ENCODE measurements at places on chromosomes 2 and 18.

- no peak for DNase-seq
These were observed 30.1 kb downstream of the SLC8A1 start for GRCh38 chr2:40421631-40422297.

DNA sequence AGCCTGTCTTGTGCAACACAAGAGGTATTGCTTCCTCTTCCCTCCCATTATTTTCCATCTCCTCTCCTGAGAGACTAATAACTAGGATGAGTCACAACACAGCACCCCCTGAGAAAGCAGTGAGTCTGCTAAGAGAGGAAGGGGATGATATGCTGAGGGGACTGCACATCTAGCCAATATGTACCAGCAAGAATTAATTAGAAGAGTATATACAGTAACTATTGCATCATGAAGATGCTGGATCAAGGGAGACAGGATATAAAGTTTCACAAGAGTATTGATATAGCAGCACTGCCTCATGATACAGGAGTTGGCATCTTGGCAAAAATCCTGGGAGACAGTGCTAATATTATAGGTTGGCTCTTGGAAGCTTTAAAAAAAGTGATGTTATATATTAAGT, 289.9 kb upstream of the RBMS1 start:
- DNase-seq, result no peak

DNA sequence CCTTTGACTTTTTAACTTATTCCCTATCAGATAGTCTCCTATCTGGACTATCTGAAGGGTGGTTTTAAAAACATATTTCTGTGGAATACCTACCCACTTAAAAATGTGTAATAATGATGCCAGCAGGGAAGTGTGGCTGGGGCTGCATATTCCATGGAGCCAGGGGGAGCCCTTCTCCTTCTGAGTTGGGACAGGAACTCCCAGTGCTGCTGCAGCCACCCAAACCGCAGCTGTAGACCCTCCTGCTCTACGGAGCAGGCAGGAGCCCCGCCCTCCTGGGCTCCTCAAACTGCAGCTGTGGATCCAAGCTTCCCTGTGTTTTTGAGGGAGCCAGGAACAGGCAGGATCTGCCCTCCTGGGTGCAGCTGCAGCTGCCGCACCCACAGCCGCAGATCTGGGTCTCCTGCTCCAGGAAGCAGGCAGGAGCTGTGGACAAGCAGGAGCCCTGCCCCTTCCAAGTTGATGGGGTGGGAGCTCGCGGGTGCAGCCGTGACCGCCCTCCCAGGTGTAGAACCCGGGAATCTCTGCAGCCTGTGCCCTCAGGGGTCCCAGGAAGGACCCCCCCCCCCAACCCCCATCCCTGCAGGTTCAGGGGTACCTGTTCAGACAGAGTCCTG, 57.8 kb downstream of the PDK1 start:
- DNase-seq, result no peak

DNA sequence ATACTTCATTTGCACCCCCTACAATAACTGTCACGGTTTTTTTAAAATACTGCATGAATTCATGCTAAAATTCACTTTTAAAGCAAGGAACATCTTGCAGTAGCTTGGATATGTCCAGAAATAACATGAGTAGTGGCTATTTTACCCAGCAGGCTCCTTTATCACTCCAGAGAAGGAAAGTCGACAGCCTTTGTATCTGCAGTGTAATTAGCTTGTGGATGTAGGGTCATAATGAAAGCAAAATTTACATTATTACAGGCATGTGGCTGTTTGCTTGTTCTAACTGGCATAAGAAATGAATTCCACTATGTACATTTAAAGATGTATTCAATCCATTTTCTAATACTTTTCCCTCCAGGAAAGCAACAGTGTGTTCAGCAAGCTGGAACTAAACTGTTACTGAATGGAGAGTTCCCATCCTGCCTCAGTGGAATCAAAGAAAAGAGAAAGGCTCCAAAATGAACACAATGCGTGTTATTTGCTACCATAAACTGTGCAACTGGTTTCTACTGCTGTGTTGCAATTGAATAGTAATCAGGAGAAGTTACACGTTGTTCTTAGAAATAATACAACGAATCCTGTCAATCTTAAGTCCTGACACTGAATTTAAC, 321.2 kb upstream of the VRK2 start:
- no peak for DNase-seq

GRCh38 chr2:165157160-165157559, 46.7 kb downstream of the SCN3A start:
- DNase-seq, result no peak

DNA sequence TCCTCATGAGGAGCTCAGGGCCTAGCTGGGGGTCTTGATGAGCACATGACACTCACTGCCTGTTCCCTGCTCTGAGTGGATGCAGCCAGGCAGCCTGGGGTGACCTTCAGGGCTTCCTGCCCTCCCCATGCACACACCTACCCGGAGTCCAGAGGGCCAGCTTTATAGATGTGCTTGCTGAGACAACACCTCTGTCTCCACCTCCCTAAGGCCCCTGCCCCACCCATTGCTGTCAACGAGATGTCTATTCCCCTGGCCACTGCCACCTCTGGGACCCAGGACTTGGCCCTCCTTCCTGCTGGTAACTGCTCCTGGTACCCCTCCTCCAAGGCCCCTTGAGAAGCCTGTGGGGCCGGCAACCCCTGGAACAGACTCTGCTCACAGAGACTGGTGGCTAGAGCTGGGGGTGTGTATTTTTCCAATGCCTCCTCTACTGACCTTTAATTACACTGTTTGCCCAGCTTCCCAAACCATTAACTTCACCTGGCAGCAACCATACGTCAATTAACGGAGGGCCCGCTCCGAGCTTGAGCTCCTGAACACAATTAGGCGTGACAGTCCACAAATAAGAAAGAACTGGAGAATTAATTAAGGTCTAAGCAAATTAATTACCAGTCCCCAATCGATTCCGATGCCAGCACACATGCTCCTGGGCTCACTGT, 66.3 kb downstream of the EMX1 start:
- DNase-seq, result no peak

- no peak for DNase-seq
These were observed 39.7 kb upstream of the NABP1 start for GRCh38 chr2:191638079-191638801.

- no peak for DNase-seq
These were observed 296.4 kb upstream of the ACVR2A start for GRCh38 chr2:147548451-147548850.

DNA sequence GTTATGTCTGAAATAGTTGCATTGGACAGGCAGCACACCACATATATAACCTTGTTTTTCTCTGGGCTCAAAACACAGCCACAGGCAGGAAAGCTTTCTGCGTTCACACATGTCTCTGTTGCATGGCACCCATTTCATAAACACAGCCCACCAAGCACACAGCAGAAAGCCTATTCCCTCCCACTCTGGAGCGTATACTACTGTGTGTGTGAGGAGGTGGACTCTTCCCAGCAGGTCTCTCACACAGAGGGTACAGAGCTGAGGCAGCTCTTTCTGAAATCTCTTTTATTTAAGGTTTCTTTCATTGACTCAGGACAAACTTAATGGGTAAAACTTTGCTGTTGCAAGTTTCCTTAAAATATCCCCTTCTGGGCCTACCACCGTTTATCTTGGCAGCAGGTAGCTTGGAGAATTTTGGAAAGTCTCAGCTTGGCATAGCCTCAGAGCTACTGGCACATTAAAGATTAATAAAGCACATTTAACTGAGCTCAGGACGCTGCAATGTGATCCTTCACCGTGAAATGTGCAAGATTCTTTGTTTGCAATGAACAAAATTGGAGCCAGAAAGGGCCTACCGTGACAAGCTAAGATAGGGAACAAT, 105.1 kb upstream of the NCKAP5 start:
- no peak for DNase-seq

DNA sequence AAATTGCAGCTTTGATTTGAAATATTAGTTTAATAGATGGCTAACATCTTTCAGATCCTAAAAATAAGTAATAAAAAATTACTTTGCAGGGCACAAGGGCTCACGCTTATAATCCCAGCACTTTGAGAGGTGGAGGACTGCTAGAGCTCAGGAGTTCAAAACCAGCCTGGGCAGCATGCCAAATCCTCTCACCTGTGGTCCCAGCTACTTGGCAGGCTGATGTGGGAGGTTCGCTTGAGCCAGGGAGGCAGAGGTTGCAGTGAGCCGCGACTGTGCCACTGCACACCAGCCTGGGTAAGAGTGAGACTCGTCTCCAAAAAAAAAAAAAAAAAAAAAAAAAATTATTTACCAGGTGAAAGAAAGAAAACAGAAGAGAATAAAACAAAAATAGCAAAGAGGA, 449.8 kb downstream of the NRXN1 start:
- DNase-seq, result no peak

- no peak for DNase-seq
These were observed 47.2 kb downstream of the C1QL2 start for GRCh38 chr2:119111115-119111975.

- DNase-seq, result no peak
These were observed 25.5 kb downstream of the SP5 start for GRCh38 chr2:170740660-170741059.

DNA sequence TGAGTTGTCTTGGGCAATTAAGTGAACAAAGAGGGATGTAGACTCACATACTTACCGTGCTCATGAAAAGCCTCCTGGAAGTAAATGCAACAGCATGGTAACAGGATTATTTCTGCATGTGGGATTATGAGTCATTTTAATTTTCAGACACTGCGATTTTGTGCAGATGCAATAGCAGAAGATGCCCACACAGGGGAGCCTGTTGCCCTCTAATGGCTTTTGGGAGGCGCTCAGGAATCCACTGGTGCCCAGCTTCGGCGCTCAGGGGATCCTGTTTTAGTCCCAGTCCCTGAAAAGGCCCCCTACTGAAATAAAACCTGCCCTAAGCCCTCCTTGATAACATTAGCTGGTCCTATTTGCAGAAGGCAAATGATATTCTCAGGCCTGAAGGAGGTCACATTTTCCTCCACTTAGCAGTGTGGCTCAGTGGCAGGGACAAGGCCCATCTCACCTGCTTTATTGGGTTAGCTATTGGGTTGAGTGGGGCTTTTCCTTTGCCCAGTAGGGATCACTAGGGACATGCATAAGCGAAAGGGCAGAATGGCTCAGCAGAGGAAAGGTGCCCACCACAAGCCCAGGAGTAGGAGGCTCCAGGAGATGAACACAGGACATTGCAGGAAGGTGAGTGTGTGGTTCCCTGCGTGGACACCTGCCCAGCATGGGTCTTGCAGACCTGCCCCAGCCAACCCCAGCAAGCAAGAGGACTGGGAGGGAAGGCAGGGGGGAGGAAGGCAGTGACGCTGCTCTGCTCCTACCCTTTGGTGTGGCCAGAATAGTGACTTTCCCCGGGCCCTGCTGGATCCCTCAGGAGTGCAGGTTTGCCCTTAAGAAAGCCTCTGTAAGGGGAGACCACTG, 26.5 kb upstream of the KCNS3 start:
- DNase-seq, result no peak
